ENCODE measurements at places on chromosomes 2 and 18.

DNA sequence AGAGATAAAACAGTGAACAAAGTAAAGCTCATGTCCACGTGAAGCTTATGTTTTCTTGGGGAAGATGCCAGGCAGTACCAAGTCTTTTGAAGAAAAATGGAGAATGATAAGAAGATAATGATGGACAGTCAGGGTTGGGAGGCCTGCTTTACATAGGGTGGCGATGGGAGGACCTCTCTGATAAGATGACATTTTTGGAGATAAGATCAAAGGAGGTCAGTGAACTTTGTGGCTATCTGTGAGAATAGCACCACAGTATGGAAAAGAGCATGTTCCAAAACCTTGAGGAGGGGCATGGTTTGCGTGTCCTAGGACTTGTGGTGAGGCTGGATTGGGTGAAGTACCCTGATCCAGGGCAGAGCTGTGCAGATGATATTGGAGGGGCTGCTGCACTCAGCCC, 461.7 kb upstream of the NRP2 start:
- no peak for DNase-seq

GRCh38 chr2:43178055-43178598, 48.3 kb downstream of the ZFP36L2 start:
- no peak for DNase-seq

DNA sequence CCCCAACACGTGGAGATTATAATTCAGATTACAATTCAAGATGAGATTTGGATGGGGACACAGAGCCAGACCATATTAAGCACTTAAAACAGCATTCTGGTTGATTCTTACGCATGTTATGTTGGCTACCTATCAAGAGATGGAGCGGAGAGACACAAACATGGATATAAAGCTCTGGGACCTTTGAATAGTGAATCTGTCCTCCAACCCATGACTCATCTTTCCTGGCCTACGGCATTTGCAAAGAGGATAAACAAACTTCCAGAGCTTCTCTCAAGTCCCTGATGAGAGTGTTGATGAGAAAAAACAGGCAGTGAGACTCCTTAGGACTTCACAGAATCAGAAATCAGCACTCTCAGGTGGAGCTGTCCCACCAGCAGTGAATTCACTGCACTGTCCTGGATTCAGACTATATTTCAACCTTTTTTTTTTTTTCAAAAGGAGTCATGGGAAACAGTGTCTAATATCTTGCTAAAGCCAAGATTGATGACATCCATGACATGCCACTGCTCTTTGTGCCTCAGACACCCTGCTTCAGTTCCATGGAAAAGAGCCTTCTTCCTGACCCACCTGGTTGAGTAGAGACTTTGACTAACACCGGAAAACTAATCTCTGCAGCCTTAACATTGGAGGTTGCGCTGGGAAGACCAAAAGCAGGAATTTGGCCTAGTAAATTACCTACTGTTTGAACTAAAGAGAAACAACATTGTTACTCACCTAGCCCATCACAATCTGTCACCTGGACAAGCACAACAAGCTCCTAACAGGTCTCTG, 62.1 kb upstream of the NPAS2 start:
- DNase-seq: no peak

DNA sequence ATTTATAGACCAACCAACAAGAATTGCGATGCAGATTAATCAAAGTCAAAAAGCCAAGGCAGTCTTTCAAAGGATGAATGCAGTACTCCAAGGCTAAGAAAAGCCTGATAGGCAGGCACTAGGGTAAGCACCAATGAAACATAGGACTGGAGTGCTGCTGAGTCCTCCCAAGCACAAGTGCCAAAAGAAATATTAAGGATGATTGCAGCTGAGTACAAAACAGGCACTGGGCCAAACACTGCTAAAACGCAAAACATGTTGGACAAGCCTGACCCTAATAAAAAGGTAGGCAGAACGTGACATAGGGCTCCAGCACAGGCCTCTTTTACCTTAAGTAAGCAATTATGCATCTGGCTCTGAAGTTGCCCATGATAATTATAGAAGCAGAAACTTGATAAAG, 160.1 kb upstream of the LRP1B start:
- DNase-seq: no peak

- no peak for DNase-seq
Measured at GRCh38 chr18:47915229-47915628, 15.2 kb downstream of the SMAD2 start.

DNA sequence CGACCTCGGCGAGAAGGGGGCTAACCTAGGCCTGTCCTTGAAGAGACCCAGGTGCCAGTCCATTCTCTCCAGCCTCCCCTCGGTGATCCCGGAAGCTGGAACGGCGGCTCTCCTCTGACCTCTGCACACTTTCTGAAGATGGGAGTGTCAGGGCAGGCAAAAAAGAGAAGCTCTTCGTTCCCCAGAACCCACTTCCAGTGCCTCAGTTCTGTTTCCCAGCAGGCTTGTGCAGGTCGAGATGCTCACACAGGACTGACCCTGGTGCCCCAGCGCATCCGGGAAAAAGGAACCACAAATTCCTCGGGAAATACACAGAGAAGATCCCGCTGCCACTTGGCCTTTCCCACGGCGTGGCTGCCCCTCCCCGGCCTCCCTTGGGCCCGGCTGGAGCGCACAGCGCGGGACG, 681 bp upstream of the PTPN18 start:
- no peak for DNase-seq

- DNase-seq: no peak
Measured at GRCh38 chr2:176461809-176462670, 192.8 kb downstream of the MTX2 start.

DNA sequence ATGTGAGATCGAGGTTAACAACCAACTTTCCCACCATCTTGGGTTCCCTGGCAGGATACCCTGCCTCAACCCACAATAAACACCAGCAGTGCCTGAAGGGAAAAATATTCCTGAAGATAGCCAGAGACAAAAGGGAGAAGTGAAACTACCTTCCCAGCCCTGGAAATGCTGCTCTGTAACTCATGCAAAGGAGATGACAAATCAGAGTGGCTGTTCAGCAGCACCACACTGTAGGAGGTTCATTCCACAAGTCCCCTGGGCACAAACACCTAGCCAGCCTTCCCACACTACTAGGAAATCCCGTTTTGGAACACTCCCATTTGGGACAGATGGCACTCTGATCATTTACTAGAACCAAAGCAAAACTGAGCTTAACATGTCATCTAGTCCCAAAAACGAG, 190.7 kb upstream of the RBBP8 start:
- DNase-seq: no peak

DNA sequence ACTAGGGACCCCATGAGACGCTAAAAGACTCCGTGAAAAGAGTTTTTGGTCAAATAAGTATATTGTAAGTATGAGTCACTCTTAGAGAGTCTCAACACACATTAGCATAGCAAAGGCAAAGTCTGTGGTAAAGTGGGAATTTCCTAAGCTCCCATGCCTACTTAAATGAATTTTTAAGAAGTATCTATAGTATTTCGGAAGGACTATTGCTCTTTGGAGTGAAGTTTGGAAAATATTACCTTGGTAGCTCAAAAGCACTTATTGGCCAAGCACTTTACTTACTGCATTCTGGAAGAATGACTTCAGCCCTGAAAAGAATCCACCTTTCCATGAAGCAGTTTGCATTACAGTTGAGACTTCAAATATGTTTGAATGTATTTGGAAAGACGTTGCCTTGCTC, 57.1 kb downstream of the CAVIN2 start:
- no peak for DNase-seq

GRCh38 chr2:50782543-50782942, 249.4 kb downstream of the NRXN1 start:
- no peak for DNase-seq

DNA sequence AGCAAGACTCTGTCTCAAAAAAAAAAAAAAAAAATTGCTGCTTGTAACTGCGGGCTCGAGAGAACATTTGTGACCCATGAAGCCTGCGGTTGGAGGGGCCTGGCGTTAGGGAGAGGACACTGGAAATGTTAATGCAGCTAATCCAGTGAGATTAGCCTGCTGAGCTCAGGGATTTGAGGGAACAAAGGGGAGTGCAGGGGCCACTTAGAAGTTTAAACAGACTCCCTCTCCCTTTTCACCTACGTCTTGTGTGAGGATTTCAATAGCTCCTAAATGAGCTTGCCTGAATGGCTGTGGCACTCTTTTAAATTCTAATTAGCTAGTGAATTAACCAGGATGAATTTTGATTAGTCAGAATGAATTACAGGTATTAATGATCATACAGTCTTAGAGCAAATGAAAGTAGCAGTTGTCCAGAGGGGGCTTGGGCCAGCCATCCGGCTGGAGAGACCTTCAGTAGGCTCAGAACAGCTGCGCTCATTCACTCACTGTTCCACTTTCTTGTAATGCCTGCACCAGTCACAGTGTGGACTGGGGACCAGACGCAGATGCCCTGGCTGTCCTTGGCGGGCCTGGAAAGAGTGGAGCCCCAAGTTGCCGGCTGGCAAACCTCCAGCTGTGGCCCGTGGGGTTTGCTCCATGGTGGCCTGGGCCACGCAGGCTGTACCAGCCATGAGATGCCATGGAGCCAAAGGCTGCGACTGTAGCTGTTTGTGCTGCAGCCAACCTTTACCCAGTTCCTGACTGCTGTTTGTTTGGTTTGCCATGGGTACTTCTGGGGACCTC, 20.8 kb downstream of the LDLRAD4 start:
- no peak for DNase-seq

DNA sequence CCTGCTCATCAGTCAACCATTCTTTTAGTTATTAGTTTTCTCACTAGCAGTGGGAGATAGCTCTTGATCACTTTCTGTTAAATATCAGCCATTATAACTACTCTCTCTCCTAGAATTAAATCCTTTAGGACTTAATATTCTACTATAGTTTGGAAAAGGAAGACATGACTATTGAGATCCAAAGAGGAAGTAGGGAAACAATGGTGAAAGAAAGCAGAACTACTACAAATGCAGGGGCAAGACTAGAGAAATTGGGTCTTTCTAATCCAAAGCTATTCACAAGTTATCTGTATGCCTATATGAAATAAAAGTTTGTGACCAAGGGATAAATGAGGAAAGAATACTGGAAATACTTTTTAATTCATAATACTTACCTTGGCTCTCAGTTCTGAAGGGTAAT, 65.1 kb downstream of the SRBD1 start:
- no peak for DNase-seq

DNA sequence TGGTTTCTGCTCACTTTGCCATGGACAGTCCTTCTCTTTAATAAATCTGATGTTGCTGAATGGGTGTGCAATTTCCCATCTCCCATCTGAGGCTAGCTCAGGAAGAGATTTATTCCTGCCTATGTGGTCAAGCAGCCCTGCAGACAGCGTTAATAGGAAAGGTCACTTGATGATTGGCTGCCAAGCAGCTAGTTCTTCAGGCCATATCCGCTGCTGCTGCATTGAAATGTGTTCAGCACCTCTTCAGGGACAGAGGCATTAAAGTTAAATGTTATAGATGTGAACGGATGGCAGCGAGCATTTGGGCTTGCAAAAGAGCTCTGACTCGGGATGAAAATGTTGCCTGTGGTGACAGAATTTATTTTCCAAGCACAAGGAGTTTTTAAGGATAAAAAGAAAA, 474.2 kb downstream of the PIK3C3 start:
- DNase-seq: no peak

DNA sequence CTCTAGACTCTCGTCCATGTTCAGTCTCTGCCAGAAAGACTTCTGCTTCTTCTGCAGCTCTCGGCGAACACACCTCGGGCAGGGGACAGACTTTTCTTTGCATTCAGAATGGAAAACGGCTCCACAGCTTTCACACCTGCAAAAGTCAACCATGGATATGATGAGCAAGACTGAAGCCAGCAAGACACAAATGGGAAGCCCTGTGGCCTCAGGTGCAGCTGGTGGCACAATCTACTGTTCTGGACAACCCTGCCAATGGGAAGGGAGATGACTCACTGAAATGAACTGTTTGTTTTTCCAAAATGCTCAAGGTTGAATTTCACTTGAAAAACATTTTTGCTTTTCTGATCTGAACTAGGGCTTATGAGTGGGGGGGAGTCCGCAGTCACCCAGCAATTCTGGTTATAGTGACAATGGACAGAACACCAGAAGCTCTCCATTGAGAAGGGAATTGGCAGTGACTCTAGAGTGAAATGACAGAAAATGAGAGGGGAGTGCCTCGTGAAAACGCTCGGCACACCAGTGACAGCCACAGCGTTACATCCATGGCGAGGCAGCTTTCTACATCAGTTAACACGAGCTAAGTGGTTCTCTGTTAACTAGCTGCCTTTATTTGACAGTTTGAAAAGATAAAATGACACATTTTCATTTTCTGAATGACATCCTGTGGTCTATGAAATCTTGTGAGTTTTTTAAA, 58.8 kb upstream of the FZD5 start:
- DNase-seq: no peak

DNA sequence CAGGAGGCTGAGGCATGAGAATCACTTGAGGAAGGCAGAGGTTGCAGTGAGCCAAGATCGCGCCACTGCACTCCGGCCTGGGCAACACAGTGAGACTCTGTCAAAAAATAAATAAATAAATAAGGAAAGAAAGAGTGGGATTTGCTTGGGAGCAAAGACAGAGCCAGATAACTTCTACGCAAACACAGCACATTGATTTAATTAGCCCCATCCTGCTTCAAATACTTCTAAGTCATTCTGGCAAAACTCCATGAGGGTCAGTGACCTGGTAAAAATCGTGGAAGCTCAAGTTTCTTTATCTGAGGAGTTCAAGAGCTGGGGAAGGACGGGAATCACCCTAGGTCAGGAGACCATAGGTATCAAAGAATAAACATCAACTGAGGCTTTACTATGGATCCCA, 70.6 kb upstream of the TCF7L1 start:
- no peak for DNase-seq

DNA sequence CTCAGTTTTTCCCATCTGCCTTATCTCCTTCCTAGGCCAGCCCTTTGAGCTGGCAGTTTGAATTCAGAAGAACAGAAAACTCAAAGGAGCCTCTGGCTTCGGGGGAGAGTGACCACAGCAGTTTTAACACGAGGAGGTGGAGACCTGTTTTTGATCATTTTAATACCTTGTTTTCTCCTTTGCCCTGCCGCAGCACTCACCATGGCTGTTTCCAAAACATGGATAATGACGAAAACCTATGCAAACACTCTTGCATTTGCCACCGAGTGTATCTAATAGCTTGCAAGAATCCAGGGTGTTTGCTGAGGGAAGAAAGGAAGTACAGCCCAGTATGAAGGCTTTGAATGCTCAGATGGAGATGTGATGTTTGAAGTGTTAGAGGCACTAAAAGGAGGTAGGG, 167.1 kb downstream of the PRKCE start:
- DNase-seq: no peak

GRCh38 chr18:34221971-34222306, 2.8 kb downstream of the NOL4 start:
- no peak for DNase-seq

- no peak for DNase-seq
Measured at GRCh38 chr2:37005118-37005868, 39.0 kb upstream of the STRN start.

Data from CD4-positive, alpha-beta T cell treated with Interleukin-1 beta for 1 hour (primary cell).